Neural crest cell (in vitro differentiated cells): ENCODE measurements at places on chromosomes 7 and 10. TPM values are rescaled to one million over a fixed set of nuclear protein-coding genes. Genes with fewer than 3 reads are reported as not detected.

The TSPAN12 gene
- total RNA-seq, result 15.7 and 18.2 TPM in 2 replicates

The FAM237B gene
- total RNA-seq, result not detected in 2 replicates

DNA sequence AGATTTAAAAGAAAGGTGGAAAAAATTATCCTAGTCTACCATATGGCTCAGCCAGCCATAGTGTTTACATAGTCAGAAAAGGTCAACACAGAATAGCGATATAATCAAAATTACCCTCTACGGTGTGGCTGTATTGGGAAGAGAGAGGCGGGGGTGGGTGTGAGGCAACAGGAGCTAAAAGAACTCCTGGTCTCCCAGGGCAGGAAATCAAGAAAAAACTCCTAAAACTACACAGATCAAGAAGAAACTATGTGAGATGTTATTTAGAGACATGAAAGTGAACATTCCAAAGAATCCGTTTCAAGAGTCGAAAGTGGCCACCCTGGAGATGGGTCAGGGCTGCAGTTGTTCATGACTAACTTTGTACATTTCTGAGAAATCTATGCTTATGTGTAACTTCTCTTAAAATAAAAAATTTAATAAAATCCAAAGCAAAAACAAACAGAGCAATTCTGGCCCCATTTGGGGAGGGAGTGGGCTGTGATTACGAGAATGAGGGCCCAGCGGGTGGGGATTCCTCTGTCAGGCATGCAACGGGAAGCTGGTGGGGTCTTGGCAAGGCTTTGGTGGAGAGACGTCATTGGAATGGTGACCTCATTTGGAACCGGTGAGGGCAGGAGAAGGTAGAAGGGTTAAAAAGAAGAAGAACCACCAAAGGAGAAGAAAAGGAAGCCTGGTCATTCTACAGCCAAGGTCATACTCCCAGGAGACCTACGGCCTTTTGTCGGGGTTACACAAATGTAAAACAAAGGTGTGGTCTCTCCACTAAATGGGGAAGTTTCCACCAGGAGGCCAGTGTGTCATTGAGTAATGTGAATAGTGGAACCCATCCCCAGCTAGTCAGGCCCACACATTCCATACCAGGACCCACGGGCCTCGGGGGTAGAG lies 71.2 kb upstream of the DUSP5 start:
- no peaks in the 10 kb centered on the region for H3K4me1 ChIP-seq
- no peaks in the 10 kb centered on the region for H3K27me3 ChIP-seq
- H3K27ac ChIP-seq, result no peak overlapping the region
- no peak overlapping the region for H3K4me3 ChIP-seq
- DNase-seq, result no peak
- H3K36me3 ChIP-seq, result no peaks in the 10 kb centered on the region

DNA sequence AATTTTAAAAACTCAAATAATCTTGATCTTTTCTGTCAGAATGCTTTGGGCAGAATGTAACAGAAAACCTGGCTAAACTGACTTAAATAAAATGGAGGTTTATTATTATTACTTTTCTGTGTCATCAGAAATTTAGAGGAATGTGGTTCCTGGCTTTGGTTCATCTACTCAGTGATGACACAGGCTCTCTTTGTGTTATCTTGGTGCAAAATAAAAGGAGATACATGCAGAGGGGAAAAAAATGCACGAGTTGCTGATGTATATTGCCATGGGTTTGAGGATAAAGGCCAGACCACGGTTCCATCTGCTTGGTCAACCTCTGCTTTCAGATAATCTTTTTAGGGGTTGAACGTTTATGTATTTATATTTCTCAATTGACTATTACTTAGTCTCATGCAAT lies 181.4 kb downstream of the SUGCT start:
- no peaks in the 10 kb centered on the region for H3K4me1 ChIP-seq
- no peak for DNase-seq
- H3K36me3 ChIP-seq, result no peaks in the 10 kb centered on the region
- H3K4me3 ChIP-seq, result no peak overlapping the region
- no peaks in the 10 kb centered on the region for H3K27me3 ChIP-seq
- no peak overlapping the region for H3K27ac ChIP-seq
